ENCODE measurements at places on chromosomes 4 and X.

DNA sequence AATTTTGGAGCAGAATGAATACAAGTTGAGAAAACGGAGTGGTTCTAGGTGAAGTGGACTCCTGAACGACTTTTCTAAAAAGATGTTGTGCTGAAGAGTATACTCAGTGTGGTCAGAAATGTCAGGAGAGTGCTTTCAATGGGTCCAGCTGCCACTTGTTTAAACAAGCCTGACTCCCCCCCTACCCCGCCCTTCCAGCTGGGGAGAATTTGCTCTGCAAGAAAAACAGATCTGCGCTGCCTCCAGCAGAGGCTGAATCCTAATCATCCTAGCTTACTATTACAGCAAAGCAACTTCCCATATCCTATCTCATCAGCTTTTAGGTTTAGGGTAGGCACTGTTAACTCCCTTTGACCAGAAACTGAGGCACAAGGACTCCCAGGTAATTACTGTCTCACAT lies 1.9 kb downstream of the MAP3K15 start:
- DNase-seq: no peak
- no peak overlapping the region for H3K4me3 ChIP-seq
- H3K27me3 ChIP-seq: peaks cover 35% of the 10 kb centered on the region
- H3K27ac ChIP-seq: no peak overlapping the region

DNA sequence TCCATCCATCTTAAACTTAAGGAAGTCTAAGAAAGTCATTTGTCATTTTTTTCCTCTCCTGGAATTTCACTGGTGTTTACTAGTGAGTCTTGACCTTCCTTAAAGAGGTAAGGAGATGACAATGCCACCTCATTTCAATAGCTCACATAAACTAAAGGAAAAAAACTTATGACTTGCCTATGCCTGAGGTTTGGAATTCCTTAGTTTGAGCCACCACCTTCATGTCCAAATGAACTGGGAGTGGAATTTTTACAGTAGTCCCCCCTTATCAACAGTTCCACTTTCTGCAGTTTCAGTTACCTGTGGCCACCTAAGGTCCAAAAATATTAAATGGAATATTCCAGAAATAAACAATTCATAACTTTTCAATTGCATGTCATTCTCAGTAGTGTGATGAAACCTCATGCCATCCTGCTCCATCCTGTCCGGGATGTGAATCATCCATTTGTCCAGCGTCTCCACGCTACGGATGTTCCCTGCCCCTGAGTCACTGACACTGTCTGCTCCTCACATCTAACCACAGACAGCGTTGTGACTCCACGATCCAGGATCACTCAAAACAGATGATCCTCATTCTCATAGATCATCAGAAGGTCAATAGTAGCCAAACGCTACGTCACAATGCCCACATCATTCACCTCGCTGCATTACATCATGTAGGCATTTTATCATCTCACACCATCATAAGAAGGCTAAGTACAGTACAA lies 177.4 kb downstream of the SH3KBP1 start:
- no peaks in the 10 kb centered on the region for H3K27me3 ChIP-seq
- H3K4me3 ChIP-seq: no peak overlapping the region
- H3K36me3 ChIP-seq: peaks cover 9% of the 10 kb centered on the region
- H3K4me1 ChIP-seq: peaks cover 3% of the 10 kb centered on the region
- no peak for DNase-seq

DNA sequence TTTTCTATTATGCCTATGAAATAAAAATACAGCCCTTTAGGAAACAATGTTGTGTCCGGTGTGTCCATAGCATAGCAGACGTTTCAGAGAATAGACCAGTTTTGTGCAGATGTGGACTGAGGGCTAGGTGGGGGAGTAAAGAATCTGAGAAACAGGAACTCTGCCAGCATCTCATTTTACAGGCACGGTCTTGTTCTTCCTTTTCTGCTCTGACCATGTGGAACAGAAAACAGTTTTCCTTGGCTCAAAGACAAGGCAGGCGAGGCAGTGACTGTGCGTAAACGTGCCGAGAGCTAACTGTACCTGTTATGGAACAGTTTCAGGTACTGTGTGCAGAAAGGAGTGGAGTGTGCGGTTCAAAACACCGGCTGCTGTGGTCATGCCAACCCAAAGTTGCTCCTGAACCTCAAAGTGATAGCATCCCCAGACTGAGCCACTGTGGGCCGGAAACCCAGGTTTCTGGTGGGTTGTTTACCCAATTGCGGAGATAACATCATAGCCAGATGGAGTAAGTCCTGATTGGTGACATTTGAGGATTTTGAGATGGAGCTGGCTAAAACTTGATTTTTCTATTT lies 20.2 kb downstream of the CNGA2 start:
- no peaks in the 10 kb centered on the region for H3K27me3 ChIP-seq
- no peaks in the 10 kb centered on the region for H3K4me1 ChIP-seq
- DNase-seq: no peak
- no peaks in the 10 kb centered on the region for H3K36me3 ChIP-seq
- H3K4me3 ChIP-seq: no peak overlapping the region

- no peak for DNase-seq
- no peak overlapping the region for H3K27ac ChIP-seq
- H3K4me3 ChIP-seq: no peak overlapping the region
- no peaks in the 10 kb centered on the region for H3K4me1 ChIP-seq
Measured at GRCh38 chr4:71584585-71584984, 199.3 kb downstream of the GC start.

GRCh38 chrX:108246304-108246954 lies 154.9 kb downstream of the ATG4A start:
- H3K36me3 ChIP-seq: no peaks in the 10 kb centered on the region
- H3K4me3 ChIP-seq: no peak overlapping the region
- H3K27me3 ChIP-seq: no peaks in the 10 kb centered on the region
- no peaks in the 10 kb centered on the region for H3K4me1 ChIP-seq

GRCh38 chrX:24117258-24117657 lies 32.3 kb upstream of the ZFX start:
- no peak overlapping the region for H3K27ac ChIP-seq
- no peaks in the 10 kb centered on the region for H3K36me3 ChIP-seq
- no peaks in the 10 kb centered on the region for H3K4me1 ChIP-seq

GRCh38 chr4:139889901-139890300 lies 224.3 kb downstream of the MGST2 start:
- H3K36me3 ChIP-seq: peaks cover 4% of the 10 kb centered on the region
- H3K27ac ChIP-seq: peak overlapping the region; percentile 4
- H3K27me3 ChIP-seq: no peaks in the 10 kb centered on the region
- no peak for DNase-seq
- H3K4me3 ChIP-seq: no peak overlapping the region

GRCh38 chr4:173405840-173406606 lies 7.1 kb upstream of the SCRG1 start:
- no peaks in the 10 kb centered on the region for H3K4me1 ChIP-seq
- no peak for DNase-seq
- no peaks in the 10 kb centered on the region for H3K36me3 ChIP-seq
- no peak overlapping the region for H3K27ac ChIP-seq
- H3K27me3 ChIP-seq: no peaks in the 10 kb centered on the region

DNA sequence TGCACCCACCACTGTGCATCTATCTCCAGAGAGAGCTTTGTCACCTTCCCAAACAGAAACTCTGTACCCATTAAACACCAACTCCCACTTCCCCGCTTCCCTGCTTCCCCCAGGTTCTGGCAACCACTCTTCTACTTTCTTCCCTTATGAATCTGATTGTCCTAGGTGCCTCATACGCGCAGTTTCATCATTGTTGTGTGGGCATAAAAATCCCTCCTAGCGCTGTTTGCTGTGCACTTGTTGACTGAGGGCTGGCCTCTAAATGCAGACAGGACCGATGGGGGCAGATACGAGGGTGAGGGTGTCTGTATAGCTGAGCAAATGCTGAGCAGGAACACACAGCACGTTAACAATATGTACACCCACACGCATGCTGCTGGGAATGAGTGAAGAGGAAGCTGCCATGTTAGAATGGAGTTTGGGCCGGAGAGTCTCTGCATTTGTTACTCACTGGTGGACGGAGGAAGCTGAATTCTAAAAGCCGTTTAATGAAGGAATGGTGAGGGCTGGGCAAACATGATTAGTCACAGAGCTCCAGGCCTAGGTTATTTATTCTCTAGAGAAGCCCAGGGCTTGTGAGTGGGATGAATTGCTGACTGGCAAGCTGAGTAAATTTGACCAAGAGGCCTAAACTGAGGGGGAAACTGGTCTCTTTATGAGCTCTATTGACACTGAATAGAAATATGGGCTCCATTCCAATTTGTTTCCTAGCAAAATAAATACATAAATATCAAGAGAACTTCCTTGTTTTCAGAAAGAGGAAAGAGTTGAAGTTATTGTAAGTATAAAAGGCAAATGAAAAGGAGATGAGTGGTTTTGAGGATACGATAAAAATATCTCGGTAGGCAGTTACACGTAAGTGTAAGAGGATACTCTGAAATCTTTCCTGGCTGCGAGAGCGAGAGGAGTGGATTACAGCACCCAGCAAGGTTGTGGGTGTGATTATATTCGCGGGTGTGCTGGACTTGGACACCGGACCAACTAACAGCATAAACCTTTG lies 95.9 kb upstream of the RPS6KA3 start:
- H3K36me3 ChIP-seq: no peaks in the 10 kb centered on the region
- no peaks in the 10 kb centered on the region for H3K27me3 ChIP-seq
- no peak for DNase-seq
- no peak overlapping the region for H3K4me3 ChIP-seq
- no peak overlapping the region for H3K27ac ChIP-seq

DNA sequence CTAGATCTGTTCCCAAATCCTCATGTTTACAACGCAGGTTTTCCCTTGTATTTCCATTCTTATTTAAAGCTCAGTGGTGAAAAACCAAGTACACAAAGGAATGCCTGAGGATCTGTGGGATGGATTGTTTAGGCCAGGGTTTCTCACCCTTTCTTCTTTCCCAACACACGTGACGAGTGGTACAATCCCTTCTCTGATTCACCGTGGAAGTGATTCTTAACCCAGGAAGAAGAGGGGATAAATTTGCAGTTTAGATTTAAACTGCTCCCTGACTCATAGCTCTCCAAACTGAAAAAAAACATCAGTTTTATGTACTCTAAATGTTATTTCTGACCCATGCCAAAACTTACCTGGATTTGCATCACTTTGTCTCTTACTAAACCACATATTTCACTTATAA lies 17.0 kb downstream of the PAQR3 start:
- DNase-seq: no peak
- H3K36me3 ChIP-seq: peaks cover 20% of the 10 kb centered on the region

DNA sequence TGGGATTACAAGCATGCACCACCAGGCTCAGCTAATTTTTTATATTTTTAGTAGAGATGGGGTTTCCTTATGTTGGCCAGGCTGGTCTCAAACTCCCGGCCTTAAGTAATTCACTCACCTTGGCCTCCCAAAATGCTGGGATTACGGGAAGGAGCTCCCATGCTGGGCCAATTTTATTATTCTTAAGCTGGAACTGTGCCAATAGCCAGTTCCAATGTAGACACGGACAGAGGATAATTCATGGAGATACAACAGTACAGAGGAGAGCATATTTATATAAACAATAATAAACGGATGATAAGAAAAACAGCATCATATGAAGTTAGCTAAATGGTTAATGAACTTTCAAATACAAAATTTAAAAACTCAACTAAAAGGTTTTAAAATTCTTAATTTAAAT lies 87.8 kb downstream of the PPA2 start:
- H3K27ac ChIP-seq: no peak overlapping the region
- H3K4me3 ChIP-seq: no peak overlapping the region
- H3K36me3 ChIP-seq: peaks cover 11% of the 10 kb centered on the region
- no peaks in the 10 kb centered on the region for H3K27me3 ChIP-seq

DNA sequence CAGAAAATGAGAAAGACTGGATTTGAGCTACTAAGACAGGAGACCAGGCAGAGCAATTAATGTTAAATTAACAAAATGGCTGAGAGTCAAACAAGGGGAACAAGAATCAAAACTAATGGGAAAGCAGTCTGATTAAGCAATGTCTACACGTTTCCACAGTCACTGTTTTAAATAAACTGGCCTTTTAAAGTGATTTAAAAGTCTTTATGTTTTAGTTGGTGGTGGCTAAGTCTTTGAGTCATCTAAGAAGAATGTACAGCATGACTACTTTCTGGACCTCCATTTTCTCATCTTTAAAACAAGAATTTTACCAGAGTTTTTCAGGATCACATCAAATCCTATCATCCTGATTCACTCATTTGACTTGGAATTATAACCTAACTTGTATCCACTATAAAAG lies 233.8 kb downstream of the ENOX2 start:
- no peak overlapping the region for H3K27ac ChIP-seq
- no peaks in the 10 kb centered on the region for H3K27me3 ChIP-seq
- no peak for DNase-seq
- no peak overlapping the region for H3K4me3 ChIP-seq

Data from thymus (tissue), 14 donors.